AG04449 (cell line): ENCODE measurements at places on chromosomes 16 and 17.
A peak's percentile ranks its signal among the peaks of the same experiment; 100 is the strongest.

- no peak for DNase-seq
Measured at GRCh38 chr16:3950343-3951193, 70.1 kb upstream of the CREBBP start.

DNA sequence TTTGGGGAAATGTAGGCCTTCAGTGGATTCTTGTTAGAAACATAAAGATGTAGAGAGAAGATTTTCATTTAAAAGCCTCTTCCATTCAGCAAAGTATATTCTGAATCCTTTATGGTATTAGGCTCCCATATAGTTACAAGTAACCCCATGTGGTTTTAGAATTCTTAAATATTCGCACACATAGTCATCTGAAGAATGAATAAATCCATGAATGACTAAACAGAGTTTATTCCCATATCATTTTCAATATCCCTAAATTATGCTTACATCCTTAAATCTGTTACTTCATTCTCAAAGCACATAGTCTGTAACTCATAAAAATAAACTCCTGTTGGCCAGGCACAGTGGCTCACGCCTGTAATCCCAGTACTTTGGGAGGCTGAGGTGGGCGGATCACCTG lies 962.1 kb downstream of the KCNJ18 start:
- DNase-seq = no peak

- DNase-seq = no peak
Measured at GRCh38 chr17:81251094-81251708, 12.1 kb downstream of the NDUFAF8 start.

DNA sequence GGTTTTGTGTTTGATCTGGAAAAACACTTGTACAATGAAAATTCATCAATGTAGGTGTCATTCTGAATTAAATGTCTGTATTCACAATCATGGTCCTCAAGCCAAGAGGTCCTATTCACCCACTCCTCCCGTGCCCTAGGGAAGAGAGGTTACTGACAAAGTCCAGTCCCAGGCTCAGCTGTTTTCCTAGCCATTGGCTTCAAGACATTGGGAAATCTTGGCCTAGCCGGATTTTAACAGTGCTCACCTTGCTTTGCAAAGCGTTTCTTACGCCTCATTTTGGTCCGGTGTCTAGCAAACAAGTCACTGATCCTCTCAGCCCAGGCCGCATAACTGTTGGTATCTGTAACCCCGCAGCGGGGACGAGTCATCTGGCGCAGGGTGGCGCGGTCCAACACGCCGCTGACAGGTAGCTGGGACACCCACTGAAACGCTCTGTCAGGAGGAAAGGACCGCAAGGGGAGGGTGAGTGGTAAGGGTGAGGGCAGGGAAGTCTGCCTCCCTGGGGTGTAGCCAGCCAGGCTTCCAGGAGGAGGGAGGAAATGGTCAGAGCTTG lies 16.7 kb downstream of the MMP28 start:
- DNase-seq = no peak

DNA sequence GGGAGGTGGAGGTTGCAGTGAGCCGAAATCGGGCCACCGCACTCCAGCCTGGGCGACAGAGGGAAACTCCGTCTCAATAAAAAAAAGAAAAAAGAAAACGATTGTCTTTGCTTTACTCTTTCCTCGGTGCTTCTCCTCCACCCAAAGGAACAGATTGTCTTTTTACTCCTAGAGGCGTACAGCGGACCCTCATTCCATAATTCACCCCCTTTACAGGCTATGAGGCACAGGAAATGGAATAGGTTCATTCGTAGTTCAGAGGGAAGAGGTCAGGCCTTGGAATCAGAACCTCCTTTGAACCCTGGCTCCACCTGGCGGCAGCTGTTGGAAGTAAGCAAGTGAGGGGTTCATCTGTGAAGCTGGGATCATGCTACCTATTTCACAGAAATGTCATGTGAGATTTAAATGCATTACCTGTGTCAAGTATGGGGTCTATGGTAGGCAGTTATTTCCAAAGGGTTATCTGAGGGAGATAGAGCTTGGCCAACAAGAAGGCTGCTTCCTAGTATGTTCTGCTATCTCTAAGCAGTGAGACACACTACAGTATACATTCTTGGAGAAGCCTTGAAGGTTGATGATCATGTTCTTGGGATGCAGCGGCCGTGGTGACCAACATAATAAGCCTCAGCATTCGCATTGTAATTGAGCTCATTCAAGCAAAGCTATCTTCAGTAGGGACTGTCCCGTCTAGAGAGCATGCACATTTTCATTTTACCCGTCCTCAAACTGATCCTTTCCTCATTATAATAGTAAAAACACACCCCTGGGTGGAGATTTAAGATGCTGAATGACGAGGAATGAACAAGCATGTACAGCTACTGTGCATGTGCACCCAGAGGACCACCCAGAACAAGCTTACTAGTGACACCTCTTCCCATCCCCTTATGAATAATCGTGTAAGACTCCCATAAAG lies 18.7 kb upstream of the ZNF689 start:
- DNase-seq = no peak

DNA sequence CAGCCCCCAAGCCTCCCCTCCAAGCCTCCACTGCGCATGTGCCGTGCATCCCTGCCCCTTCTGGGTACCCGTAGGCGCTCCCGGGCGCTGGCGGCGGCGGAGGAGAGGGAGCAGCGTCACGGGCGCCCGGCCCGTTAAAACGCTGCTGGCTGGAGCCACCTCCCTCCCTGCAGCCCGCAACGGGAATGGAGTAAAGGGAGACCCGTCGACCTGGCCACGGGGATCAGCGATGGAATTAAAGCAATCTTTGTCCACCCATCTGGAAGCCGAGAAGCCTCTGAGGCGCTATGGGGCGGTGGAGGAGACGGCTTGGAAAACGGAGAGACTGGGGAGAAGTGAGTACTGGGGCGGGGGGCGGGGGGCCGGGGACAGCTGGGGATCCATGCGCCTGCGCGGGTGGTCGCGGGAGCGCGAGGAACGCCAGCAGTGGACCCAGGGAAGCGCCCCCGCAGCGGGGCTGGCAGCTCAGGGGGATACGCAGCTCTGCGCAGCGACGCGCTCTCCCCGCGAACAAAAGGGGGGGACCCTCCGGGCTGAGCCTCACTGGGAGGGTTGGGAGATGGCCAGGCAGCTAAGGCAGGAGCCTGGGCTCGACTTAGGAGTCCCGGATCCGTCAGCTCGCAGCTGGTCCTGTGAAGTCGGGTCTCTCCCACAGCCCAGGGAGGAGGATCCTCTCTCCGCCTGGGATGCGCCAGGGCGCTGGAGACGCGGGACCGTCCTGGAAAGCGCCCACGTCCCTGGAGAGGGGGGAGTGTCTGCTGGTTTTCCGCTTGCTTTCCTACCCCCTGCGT lies at the start of gene BMERB1:
TSS of gene BMERB1 (plus strand) at position 164 of the 791 bp plus-strand sequence. CDS start at position 230, 66 bp downstream.
- no peak for DNase-seq

- no peak for DNase-seq
Measured at GRCh38 chr16:6684076-6684673, 648.5 kb upstream of the RBFOX1 start.

DNA sequence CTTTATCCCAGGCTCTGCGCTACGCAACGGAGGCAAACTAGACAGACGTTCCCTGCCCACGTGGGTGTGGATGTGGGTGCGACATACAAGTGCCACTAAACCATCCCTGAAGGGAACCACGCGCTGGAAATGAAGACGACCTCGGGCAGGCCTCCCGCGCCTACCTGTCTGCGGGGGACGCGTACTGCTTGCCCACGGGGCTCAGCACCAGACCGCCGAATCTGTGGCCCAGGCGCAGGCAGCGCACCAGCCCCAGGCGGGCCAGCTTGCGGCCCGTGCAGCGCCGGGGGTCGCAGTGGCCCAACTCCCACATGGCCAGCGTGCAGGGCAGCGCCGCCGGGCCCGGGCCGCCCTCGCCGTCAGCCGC lies 480 bp downstream of the TSR3 start:
- no peak for DNase-seq

DNA sequence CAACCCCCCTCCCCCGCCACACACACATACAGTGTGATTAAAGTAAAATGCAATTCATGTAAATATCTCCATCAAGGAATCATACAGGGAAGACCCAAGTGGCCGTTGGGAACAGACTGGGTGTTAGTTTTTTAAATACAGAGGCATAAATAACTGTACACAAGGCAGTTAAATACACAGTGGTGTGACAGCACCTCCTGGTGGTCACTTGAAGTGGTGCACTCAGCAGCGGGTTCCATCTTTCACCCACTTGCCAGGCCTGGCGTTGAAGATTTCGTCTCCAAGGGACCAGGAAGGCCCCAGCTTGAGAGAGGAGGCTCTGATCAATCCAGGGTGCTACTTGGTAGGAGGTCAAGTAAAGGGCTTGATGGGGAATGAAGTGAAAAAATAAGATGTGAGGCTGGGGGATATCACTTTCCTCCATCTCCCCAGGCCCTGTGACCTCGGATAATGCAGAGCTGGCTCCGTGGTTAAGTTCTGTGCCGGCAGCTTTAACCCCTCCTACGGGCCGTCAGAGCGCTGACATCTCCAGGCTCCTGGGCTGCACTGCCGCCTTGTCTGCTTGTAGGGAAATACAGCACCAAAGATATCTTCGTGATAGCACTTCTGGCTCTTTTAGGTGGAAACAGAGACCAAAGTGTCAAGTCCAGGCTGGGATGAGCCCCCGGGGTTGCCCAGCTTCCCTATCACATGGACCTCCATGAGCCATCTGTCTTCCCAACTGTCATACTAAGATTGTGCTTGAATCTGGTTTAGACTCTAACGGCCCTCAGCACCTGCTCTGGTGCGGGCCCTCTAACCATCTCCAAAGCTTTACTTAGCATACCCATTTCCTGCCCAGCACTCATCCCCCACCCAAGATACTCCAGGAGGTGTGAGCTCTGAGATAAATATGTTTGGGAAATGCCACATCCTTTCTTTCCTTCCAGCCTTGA lies 20.7 kb downstream of the LGALS9 start:
- DNase-seq = no peak

- DNase-seq = no peak
Measured at GRCh38 chr17:48247038-48247437, 139.5 kb downstream of the SNX11 start.

- no peak for DNase-seq
Measured at GRCh38 chr17:10724546-10725195, 5.2 kb downstream of the TMEM220 start.

DNA sequence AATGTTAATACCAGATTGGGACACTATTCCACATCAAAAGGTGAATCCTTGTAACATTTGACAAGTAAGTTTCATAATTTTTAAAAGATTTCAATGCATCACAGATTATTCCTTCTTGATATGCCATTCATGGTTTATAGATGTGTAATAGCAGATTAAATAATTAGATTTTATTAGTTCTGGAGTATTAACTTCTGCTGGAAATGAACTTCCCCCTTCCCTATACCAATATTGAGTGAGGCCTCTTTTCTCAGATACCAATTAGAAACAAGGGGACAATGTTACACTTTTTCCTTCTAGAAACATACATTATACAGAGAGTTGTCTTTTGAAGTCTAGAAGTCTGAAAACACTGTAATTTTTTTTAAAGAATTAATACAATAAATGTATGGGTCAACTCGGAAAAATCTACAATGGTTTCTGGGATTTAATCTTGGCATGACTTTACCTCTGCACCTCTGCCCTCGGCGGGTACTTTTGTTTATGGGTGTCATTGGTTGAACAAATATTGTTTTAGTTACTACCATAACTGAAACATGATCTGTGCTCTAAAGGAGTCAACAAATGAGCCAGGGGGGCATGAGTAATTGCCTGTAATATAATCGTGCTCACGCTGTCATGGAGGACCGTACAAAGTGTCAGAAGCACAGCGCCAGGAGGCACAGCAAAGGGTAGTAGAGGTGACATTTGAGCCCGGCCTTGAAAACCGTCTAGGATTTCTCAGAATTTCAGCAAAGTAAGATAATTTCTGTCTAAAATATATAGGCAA lies 8.2 kb downstream of the LRRC37B start:
- no peak for DNase-seq

- no peak for DNase-seq
Measured at GRCh38 chr17:30905742-30906100, 317 bp downstream of the TEFM start.

GRCh38 chr17:77651988-77652387 lies 306.5 kb upstream of the TNRC6C start:
- no peak for DNase-seq

DNA sequence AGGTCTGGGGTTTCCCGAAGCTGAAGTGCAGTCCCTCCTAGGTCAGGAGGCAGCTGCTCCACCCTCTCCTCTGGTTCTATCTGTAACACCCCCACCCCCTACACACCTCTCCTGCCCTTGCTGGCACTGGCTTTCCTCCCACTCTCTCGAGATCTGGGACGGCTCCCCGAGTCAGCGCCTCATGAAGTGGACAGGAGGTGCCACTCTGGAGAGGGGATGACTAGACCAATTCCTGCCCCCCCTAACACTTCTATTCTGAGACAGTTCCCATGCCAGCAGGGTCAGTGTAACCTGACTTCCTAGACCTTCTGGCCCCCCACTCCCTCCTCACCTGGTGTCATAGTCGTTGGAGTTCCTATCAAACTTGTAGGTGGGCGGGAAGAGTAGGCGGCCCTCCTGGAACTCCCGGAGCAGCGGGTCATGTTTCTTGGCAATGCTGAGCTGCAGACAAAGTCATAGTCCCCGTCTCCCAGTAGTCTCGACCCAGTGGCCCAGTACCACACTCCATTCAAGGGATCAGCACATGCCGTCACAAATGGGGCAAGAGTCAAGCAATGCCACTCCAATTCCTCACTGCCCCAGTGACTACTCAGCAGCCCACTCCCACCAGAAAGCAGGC lies 9.7 kb downstream of the INPP5K start:
- no peak for DNase-seq

GRCh38 chr17:72615627-72615991 lies 476.9 kb downstream of the SLC39A11 start:
- DNase-seq = no peak

DNA sequence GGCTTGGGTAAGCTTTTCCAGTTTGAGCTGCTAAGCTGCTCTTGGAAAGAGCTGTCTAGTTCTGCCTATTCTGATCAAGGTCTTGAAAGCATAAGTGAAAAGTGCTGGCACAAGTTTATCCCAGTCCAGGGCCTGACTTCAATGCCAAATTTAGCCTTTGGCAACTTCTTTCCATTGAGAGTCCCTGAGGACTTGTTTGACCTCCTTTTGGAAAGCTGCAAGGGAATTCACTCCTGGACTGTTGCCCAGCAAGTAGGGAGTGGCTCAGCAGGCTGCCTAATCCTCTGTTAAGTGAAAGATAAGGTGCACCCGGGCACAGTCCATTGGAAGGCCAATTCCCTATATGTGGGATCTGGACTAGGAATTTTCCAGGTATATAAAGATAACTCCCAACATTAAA lies 16.0 kb upstream of the TANC2 start:
- DNase-seq = peak; percentile 63

DNA sequence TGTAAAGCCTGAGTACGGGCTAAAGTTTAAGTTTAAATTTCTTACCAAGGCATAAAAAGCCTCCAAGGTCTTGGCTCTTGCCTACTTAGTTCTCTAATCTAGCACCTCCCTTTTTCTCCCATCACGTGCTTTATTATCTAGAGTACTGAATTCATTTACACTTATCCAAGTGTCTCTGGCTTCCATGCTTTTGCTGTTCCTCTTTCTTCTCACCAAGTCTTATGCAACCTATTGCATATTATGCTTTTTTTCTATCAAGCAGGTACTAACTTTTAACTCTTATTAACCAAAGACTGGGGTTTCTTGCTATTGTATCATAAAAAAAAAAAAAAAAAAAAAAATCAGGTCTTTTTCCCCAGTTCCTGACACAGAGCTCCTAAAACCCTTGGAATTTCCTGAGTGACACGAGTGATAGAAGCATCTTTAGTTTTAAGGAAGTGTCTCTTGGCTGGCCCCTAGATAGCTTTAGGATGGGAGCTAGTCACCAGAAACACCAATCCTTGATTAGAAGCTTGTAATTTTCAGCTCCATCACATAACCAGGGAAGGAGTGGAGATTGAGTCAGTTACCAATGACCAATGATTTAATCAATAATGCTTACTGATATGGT lies 44.9 kb downstream of the SSH2 start:
- DNase-seq = no peak
